GM12878 (cell line): ENCODE measurements at places on chromosomes 2 and 18. TPM values are rescaled to one million over a fixed set of nuclear protein-coding genes. Genes with fewer than 3 reads are reported as not detected.

The PROC gene
- total RNA-seq, result not detected in 2 replicates

The EDAR gene
- total RNA-seq, result 0.05 TPM in 1 of 2 replicates, not detected in the other

The CNTNAP5 gene
- total RNA-seq, result not detected in 2 replicates

The TXNDC2 gene
- total RNA-seq, result 0.40 TPM in 1 of 2 replicates, not detected in the other

The UBR3 gene
- total RNA-seq, result 14.0 and 17.0 TPM in 2 replicates

The ATOH8 gene
- total RNA-seq, result 0.21 TPM in 1 of 2 replicates, not detected in the other

The SGO2 gene
- total RNA-seq, result 21.7 and 22.3 TPM in 2 replicates

The TEX44 gene
- total RNA-seq, result not detected in 2 replicates

The ERBB4 gene
- total RNA-seq, result 0.03 TPM in 1 of 2 replicates, not detected in the other

The CD207 gene
- total RNA-seq, result not detected in 2 replicates

The HK2 gene
- total RNA-seq, result 36.4 and 38.9 TPM in 2 replicates

The RMND5A gene
- 25.5 and 28.2 TPM in 2 replicates for total RNA-seq

The MEP1B gene
- not detected in 2 replicates for total RNA-seq

The TRAK2 gene
- total RNA-seq, result 20.0 and 20.6 TPM in 2 replicates

The SEMA4F gene
- total RNA-seq, result 3.0 and 3.6 TPM in 2 replicates

The SERPINB7 gene
- total RNA-seq, result not detected in 2 replicates

The HOXD1 gene
- total RNA-seq, result not detected in 2 replicates

The TMEM247 gene
- not detected in 2 replicates for total RNA-seq

The GALNT3 gene
- 1.0 and 1.4 TPM in 2 replicates for total RNA-seq

The SKA1 gene
- total RNA-seq, result 24.0 and 25.6 TPM in 2 replicates

The LCT gene
- 0.08 and 0.11 TPM in 2 replicates for total RNA-seq

The UXS1 gene
- 22.9 and 25.4 TPM in 2 replicates for total RNA-seq

The SLC9A2 gene
- 0.80 and 1.2 TPM in 2 replicates for total RNA-seq

The AGAP1 gene
- total RNA-seq, result 0.15 and 0.40 TPM in 2 replicates

The CXCR4 gene
- total RNA-seq, result 45.9 and 49.6 TPM in 2 replicates

The AQP12B gene
- not detected in 2 replicates for total RNA-seq

The SERTAD2 gene
- total RNA-seq, result 27.8 and 28.5 TPM in 2 replicates

The REG1B gene
- total RNA-seq, result 2.7 and 3.9 TPM in 2 replicates

The MOGAT1 gene
- total RNA-seq, result not detected in 2 replicates

The SKOR2 gene
- not detected in 2 replicates for total RNA-seq

The ABCB11 gene
- not detected in 2 replicates for total RNA-seq

The CXCR2 gene
- 0.36 TPM in 1 of 2 replicates, not detected in the other for total RNA-seq

The GDF7 gene
- 0.05 and 0.08 TPM in 2 replicates for total RNA-seq
